ENCODE measurements at places on chromosomes 1 and 21.

DNA sequence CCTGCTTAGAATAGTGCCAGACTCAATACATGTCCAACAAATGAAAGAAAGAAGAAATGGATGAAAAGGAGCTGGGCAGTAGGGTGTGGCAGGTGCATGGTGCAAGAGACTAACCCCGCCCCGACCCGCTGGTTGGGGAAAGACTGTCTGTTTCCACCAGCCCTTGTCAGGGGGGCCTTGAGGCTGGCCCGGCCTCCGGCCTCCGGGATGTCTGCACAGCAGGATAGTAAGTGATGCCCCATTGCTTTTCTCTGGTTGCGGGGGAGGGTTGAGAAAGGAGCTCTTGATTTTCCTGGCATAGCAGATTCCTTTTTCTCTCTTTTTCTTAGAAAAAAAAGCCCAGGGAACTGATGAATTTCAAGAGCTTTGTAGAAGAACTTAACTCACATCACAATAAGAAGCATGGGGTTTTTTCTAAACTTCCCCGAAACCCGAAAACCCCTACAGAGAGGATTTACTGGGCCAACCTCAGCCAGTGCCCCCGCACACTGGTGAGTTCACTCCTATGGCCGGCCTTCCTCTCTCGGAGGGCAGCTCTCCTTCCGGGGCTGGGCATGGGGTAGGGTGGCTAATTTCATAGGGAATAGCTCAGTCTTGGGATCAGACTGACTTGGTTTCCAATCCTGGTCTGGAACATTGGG lies 12.5 kb upstream of the TTC22 start:
- DNase-seq: no peak

GRCh38 chr1:24580756-24581155 lies 24.9 kb downstream of the NCMAP start:
- DNase-seq: no peak

DNA sequence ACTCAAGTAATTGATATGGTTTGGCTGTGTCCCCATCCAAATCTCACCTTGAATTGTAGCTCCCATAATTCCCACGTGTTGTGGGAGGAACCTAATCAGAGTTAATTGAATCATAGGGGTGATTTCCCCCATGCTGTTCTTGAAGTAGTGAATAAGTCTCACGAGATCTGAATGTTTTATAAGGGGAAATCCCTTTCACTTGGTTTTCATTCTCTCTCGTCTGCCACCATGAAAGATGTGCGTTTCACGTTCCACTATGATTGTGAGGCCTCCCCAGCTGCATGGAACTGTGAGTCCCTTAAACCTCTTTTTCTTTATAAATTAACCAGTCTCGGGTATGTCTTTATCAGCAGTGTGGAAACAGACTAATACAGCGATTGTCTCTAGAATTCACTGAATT lies 135.4 kb downstream of the BACH1 start:
- DNase-seq: peak; percentile 26

- no peak for DNase-seq
These were observed 45.8 kb upstream of the S1PR1 start for GRCh38 chr1:101191049-101191448.

- DNase-seq: no peak
These were observed 131.1 kb downstream of the HLCS start for GRCh38 chr21:36835383-36835795.

- no peak for DNase-seq
These were observed 75.4 kb upstream of the C1orf105 start for GRCh38 chr1:172345077-172345476.

- no peak for DNase-seq
These were observed 139.8 kb downstream of the NCAM2 start for GRCh38 chr21:21137986-21138385.

DNA sequence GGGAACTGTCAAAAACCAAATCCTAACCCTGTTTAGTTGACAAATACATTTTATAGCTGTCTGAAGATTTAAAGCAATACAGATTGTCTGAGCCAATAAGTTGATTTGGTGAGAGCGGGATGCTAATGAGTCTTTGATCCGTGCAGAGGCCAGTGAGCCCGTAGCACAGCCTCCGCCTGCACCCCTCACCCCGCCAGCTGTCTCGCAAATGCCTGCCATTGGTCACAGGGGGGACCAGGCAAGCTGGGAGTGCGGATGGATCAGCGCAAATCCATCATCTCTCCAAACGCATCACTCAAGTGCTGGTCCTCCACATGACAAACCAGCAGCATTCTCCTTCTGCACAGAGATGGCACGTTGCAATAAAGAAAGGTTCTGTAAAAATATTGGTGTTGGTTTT lies 51.0 kb downstream of the ZBTB18 start:
- no peak for DNase-seq

GRCh38 chr1:3028531-3029282 lies 7.4 kb downstream of the ACTRT2 start:
- DNase-seq: no peak
